Activated CD8-positive, alpha-beta T cell treated with anti-CD3 and anti-CD28 coated beads, Interleukin-2, amount 10 ng/mL, durations not matched to agents 7 days and 5 days (primary cell): ENCODE measurements at places on chromosomes 2 and 18.
A peak's percentile ranks its signal among the peaks of the same experiment; 100 is the strongest.

GRCh38 chr2:241618296-241618805 is 18.6 kb downstream of the THAP4 start:
- peaks cover 47% of the 10 kb centered on the region for H3K4me1 ChIP-seq
- H3K27me3 ChIP-seq: no peaks in the 10 kb centered on the region
- H3K27ac ChIP-seq: peak overlapping the region; percentile 92
- peak overlapping the region; percentile 37 for H3K4me3 ChIP-seq
- peaks cover 16% of the 10 kb centered on the region for H3K36me3 ChIP-seq

GRCh38 chr18:63240531-63241316 is 78.8 kb downstream of the BCL2 start:
- H3K27me3 ChIP-seq: no peaks in the 10 kb centered on the region
- H3K4me3 ChIP-seq: no peak overlapping the region
- peaks cover 87% of the 10 kb centered on the region for H3K36me3 ChIP-seq
- peaks cover 57% of the 10 kb centered on the region for H3K4me1 ChIP-seq

GRCh38 chr2:178244777-178245176 is 50.5 kb downstream of the OSBPL6 start:
- no peak overlapping the region for H3K27ac ChIP-seq
- peaks cover 11% of the 10 kb centered on the region for H3K27me3 ChIP-seq
- H3K4me1 ChIP-seq: no peaks in the 10 kb centered on the region
- no peaks in the 10 kb centered on the region for H3K36me3 ChIP-seq

- H3K4me1 ChIP-seq: no peaks in the 10 kb centered on the region
- H3K36me3 ChIP-seq: no peaks in the 10 kb centered on the region
- peaks cover 31% of the 10 kb centered on the region for H3K27me3 ChIP-seq
- no peak overlapping the region for H3K4me3 ChIP-seq
- no peak for DNase-seq
Observed at GRCh38 chr2:120866483-120867140, 130.9 kb downstream of the GLI2 start.

DNA sequence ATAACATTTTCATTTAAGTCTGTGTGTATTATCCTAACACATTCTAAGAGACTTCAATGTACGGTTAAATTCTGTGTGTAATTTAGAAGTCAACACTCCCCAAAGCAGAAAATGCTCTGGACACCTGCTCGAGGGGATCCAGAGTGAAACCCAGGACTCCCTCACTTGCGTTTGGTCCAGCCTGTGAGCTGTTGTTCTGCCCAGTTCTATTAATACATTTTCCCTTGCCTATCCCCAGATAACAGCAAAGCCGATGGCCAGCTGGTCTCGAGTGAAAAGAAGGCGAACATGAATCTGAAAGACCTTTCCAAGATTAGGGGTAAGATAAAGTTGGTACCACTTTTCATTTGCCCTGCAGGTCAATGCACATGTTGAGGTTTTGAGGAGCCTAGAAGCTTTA is 31.0 kb upstream of the SP100 start:
- no peaks in the 10 kb centered on the region for H3K4me1 ChIP-seq
- H3K27ac ChIP-seq: no peak overlapping the region
- no peak for DNase-seq
- H3K27me3 ChIP-seq: no peaks in the 10 kb centered on the region

DNA sequence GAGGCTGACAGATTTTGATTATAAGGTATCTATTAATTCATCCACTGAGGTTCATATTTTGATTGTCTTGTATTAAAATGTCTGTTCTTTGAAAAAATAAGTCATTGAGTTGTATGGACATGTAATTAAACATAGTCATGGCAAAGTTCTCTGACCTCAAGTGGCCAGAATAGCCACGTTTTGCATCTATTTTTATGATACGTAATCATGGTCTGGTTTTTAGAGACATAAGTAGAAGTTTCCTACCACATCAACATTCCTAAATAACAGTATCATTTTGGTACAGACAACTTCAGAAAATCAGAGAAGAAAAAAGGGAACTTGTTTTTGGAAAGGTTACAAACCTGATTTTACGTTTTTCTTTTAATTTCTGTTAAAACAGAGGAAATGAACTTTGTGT is 47.6 kb downstream of the COL5A2 start:
- H3K27me3 ChIP-seq: peaks cover under 1% of the 10 kb centered on the region
- no peaks in the 10 kb centered on the region for H3K36me3 ChIP-seq
- H3K4me3 ChIP-seq: no peak overlapping the region
- H3K4me1 ChIP-seq: no peaks in the 10 kb centered on the region
- no peak for DNase-seq
- H3K27ac ChIP-seq: no peak overlapping the region

DNA sequence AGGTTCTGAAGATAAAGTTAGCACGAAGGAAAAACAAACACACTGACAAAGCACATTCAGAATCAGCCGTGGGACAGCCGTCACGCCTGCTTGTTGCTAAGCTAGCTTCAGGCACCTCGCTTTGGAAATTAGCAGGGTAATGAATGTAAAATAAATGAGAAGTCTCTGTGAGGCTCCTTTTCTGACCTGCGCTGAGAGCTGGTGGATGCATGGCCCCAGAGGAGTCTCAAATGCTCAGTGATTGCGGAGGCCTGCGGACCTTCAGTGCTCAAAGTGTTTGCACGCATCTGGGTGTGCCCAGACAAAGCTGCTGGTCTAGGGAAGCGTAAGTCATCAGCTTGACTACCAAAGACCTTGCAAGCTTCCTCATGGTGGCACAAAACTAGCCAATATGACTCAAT is 50.6 kb downstream of the CD8B2 start:
- no peaks in the 10 kb centered on the region for H3K36me3 ChIP-seq
- no peak overlapping the region for H3K27ac ChIP-seq
- peaks cover 4% of the 10 kb centered on the region for H3K27me3 ChIP-seq
- H3K4me1 ChIP-seq: peaks cover 7% of the 10 kb centered on the region
- no peak for DNase-seq
- H3K4me3 ChIP-seq: no peak overlapping the region

DNA sequence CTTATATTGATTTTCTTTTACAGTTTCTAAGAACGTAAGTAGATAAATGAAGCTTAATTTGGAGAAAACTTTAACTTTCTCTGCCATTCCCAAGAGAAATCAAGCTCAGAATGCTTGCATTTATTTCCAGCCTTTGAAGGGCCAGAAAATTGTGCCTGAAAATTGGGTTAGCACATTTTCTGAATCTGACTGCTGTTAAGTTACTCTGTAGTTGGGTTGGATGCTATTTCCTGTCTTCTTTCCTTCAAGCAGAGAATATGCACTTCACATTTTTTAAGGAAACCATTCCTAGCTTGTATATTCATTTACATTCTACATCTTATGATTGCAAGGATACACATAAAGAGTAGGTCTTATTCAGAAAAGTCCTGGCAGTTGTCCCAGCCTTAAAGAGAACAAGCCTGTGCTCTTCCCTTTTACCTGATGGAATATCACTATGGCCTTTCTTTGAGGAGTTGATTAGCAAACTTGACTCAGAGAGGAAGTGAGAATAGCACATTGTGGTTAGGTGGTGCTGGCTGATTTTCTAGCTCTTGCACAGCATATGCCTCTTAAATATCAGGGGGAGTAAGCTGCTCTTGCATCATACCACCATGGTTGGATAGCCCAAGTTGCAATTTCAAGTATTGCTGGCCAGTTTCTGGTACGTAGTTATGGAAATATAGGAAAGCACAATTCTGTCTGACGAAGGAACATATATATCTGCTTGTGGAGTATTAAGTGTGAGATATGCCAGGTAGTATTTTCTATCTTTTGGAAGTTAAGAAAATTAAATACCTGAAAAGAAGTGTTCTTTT is 133.7 kb downstream of the COMMD1 start:
- no peaks in the 10 kb centered on the region for H3K27me3 ChIP-seq
- H3K4me3 ChIP-seq: no peak overlapping the region
- peaks cover 28% of the 10 kb centered on the region for H3K4me1 ChIP-seq
- H3K36me3 ChIP-seq: peaks cover 10% of the 10 kb centered on the region
- peak overlapping the region; percentile 88 for H3K27ac ChIP-seq

- no peak overlapping the region for H3K27ac ChIP-seq
- no peaks in the 10 kb centered on the region for H3K27me3 ChIP-seq
- H3K4me1 ChIP-seq: no peaks in the 10 kb centered on the region
- no peak overlapping the region for H3K4me3 ChIP-seq
- no peaks in the 10 kb centered on the region for H3K36me3 ChIP-seq
- no peak for DNase-seq
Observed at GRCh38 chr2:186648130-186648529, 45.7 kb upstream of the FAM171B start.

- peaks cover 39% of the 10 kb centered on the region for H3K36me3 ChIP-seq
- no peak overlapping the region for H3K27ac ChIP-seq
- H3K4me1 ChIP-seq: peaks cover 5% of the 10 kb centered on the region
- DNase-seq: no peak
- H3K27me3 ChIP-seq: no peaks in the 10 kb centered on the region
Observed at GRCh38 chr18:76932026-76932819, 109.9 kb downstream of the ZNF236 start.

GRCh38 chr2:207286106-207286505 is 120.4 kb upstream of the KLF7 start:
- H3K36me3 ChIP-seq: no peaks in the 10 kb centered on the region
- H3K4me1 ChIP-seq: peaks cover 19% of the 10 kb centered on the region
- no peak overlapping the region for H3K4me3 ChIP-seq
- H3K27me3 ChIP-seq: peaks cover 6% of the 10 kb centered on the region

DNA sequence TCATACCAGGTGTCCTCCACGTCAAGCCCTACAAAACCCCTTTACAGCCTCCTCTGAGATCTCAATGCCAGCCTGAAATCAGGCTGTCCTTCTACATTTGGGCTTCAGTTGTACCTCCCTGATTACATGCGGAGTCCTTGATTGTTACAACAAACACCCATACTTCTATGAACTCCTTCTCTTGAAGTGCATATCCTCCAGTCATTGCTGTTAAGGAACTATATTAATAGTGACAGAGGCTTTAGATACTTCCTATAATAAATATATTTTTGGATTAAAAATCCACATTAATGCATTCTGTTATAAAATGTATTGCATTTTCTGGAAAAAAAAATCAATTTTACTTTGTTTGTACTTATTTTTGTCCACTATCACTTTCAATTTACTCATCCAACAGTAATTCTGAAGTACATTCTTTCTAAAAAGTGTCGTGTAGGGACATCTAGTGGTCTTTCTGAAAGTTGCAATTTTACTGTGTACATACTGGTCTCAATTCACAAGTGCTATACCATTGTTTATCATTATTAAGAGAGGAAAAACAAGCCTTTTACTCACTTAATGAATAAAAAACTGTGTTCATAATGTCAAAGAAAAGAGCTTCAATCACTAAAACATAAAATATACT is 316.4 kb downstream of the DSEL start:
- H3K4me3 ChIP-seq: no peak overlapping the region
- no peak overlapping the region for H3K27ac ChIP-seq
- H3K27me3 ChIP-seq: no peaks in the 10 kb centered on the region

DNA sequence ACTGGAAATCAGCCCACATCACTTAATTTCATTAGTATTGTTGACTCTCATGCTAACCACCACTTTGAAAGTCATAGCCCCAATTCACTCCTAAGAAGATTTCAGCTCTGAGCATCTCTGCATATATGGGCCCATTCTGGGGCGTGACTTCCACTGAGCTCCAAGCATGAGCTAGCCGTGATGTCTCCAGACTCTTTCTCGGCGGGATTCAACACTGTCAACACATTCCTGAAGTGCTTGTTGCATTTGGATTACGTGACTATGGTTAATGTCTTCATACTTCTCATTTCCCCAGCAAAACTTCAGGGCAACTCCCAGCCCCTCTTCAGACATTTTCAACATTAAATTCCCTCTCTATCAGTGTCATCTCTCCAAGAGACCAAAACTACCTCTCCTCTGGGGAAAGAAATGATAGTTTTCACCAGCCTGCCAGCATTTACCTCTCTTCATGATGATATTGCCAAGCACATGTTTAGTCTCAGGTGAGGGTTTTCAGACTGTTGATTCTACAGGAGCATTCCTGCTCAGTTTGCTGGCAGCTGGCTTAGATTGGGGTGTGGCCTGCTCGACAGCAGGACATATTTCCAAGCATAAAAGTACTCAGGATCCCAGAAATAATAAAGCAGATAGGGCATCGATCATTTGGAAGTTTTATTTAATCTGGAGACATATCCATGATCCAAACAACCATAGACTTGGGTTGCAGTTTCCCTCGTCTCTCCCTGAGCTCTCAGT is 81.7 kb downstream of the FEZ2 start:
- no peak overlapping the region for H3K27ac ChIP-seq
- DNase-seq: no peak
- H3K27me3 ChIP-seq: no peaks in the 10 kb centered on the region
- H3K4me1 ChIP-seq: no peaks in the 10 kb centered on the region
- H3K4me3 ChIP-seq: no peak overlapping the region
- no peaks in the 10 kb centered on the region for H3K36me3 ChIP-seq

GRCh38 chr2:75559680-75560021 is 1.1 kb downstream of the EVA1A start:
- peaks cover 22% of the 10 kb centered on the region for H3K4me1 ChIP-seq
- DNase-seq: peak; percentile 12
- peaks cover 42% of the 10 kb centered on the region for H3K27me3 ChIP-seq
- peak overlapping the region; percentile 75 for H3K4me3 ChIP-seq
- no peaks in the 10 kb centered on the region for H3K36me3 ChIP-seq
- H3K27ac ChIP-seq: no peak overlapping the region

- peak; percentile 69 for DNase-seq
- peak overlapping the region; percentile 45 for H3K4me3 ChIP-seq
- peak overlapping the region; percentile 75 for H3K27ac ChIP-seq
- peaks cover 17% of the 10 kb centered on the region for H3K27me3 ChIP-seq
Observed at GRCh38 chr2:204108330-204108751, 171.8 kb downstream of the ICOS start.

DNA sequence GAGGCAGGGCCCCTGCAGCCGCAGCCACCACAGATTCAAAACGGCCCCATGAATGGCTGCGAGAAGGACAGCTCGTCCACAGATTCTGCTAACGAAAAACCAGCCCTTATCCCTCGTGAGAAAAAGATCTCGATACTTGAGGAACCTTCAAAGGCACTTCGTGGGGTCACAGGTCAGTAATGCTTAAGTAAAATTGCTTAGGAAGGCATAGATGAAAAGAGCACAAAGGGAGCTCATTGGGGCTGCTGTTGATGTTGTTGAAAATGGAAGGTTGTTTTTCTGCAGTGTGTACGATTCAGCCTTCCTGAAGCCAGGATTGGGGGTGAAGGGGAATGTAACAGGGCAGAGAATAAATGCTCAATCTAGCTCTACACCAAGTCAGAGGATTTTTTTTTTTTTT is 90.5 kb downstream of the KCTD18 start:
- H3K36me3 ChIP-seq: peaks cover 37% of the 10 kb centered on the region
- H3K27ac ChIP-seq: no peak overlapping the region
- H3K4me1 ChIP-seq: no peaks in the 10 kb centered on the region
- DNase-seq: no peak
- H3K27me3 ChIP-seq: no peaks in the 10 kb centered on the region
- no peak overlapping the region for H3K4me3 ChIP-seq

DNA sequence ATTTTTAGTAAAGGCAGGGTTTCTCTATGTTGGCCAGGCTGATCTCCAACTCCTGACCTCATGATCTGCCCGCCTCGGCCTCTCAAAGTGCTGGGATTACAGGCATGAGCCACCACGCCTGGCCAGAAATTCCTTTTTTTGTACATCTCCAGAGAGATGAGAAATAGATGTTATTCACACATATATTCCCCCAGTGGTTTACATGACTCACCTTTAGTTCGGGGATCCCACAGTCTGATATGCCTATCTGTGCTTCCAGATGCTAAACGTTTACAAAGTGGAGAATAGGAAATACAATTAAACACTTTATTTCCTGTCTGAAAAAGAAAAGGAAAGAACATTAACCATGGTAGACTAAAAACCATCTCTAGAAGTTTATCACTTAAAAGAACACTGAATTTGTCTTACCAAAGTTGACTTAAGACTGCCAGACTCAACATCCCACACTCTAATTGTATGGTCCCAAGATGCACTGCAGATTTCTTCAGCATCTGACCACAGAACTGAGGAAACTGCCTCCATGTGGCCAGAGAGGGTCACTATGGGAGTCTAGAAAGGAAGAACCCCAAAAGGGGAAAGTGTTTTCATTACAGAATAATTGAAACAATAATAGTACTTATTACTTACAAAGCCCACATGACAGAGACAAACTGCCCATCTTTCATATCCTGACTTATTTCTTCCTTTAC is 12.6 kb upstream of the ICA1L start:
- no peak overlapping the region for H3K27ac ChIP-seq
- peaks cover 22% of the 10 kb centered on the region for H3K36me3 ChIP-seq
- H3K4me1 ChIP-seq: peaks cover 2% of the 10 kb centered on the region
- H3K4me3 ChIP-seq: no peak overlapping the region
- no peak for DNase-seq
